ENCODE measurements at places on chromosomes 2 and 18. TPM values are rescaled to one million over a fixed set of nuclear protein-coding genes. Genes with fewer than 3 reads are reported as not detected.

Gene FIGN
- total RNA-seq, result 13.5 TPM

Gene COL4A4
- total RNA-seq, result 15.1 TPM

Gene IL36A
- not detected for total RNA-seq

Gene MFSD2B
- total RNA-seq, result 0.19 TPM

Gene STAT4
- 27.0 TPM for total RNA-seq

Gene NTSR2
- not detected for total RNA-seq

Gene ABCB11
- 0.47 TPM for total RNA-seq

Gene OTOF
- total RNA-seq, result not detected

DNA sequence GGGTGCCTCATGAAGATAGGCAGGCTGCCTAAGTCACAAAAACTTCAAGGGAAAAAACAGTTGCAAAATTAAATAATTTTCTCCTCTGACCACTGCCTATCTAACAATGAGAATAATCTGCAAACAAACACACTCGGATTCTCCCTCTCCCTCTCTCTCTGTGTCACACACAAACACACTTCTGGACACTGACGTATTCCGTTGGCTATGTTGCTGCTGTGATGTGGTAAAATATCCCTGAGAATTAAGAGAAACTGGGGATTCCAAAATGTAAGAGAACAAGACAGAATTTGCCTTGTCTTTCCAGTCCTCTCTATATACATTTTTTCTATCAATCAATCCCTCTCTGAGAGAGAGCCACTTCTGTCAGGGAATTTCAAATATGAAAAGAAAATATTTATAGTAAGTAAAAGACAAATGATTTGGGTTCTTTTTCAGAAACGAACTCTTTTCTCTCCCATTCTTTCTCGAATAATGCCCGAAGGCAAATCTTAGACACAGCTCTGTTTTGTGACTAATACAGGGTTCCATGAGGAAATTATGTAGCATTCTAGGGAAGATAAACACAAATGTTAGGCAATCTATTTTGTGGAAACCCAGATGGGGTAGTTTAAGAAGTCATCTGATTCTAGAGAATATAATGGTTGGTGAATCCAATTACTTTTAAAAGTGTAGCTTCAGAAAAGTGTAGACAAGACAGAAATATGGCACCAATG lies 310.3 kb upstream of the CYP26B1 start:
- DNase-seq, result no peak

GRCh38 chr2:218028189-218028495 lies 25.3 kb upstream of the TNS1 start:
- DNase-seq, result no peak

- no peak for DNase-seq
These were observed 99.9 kb downstream of the PXDN start for GRCh38 chr2:1644427-1644826.

- no peak for DNase-seq
These were observed 29.3 kb downstream of the SYT4 start for GRCh38 chr18:43247944-43248343.
